Left renal cortex interstitium (tissue), 4 donors: ENCODE measurements at places on chromosomes 12 and 14. TPM values are rescaled to one million over a fixed set of nuclear protein-coding genes. Genes with fewer than 3 reads are reported as not detected.

- no peak for DNase-seq
Measured at GRCh38 chr12:86787419-86787818, 531.2 kb upstream of the MGAT4C start.

GRCh38 chr14:37194698-37195097, 3.0 kb upstream of the MIPOL1 start:
- no peak for DNase-seq

DNA sequence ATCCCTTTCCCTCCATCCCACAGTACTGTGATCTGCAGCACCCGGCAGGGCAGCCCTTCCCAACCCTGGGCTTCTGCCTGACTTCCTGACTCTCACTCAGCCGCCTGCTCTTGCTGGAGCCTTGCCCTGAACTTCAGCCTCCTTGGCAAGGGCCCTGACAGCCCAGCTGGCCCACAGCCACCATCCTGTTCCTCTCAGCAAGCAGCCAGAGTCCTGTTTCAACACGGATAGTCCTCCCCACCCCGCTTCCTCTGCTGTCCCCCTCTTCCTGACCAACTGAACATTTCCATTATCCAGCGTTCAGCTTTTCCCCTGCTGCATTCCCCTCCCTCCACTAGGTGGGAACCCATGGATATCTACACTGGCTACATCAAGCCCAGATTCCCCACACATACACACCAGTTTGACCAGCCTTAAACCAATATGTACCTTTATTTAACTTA, 74.0 kb upstream of the MDM1 start:
- DNase-seq, result no peak

DNA sequence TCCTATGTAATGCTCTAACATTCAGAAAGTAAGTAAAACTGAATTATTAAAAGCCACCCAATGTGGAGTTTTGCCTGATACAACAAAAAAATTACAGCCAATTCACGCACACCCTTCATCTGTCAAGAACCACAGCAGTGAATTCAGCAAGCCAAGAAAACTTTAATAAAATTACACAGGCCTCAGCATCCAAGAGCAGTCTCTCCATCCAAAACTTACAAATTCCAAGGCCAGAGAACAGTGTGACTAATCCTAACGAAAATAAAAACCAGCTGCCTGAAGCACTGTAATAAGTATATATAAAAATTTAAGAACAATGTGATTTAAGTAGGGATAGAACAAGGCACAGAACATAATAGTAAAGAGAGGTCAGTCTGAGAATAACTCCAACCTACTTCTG, 54.2 kb downstream of the SIX6 start:
- DNase-seq, result no peak

GRCh38 chr14:90454041-90455000, 57.5 kb downstream of the CALM1 start:
- peak; percentile 78 for DNase-seq

- no peak for DNase-seq
Measured at GRCh38 chr12:96617178-96617577, 127.8 kb downstream of the CFAP54 start.

DNA sequence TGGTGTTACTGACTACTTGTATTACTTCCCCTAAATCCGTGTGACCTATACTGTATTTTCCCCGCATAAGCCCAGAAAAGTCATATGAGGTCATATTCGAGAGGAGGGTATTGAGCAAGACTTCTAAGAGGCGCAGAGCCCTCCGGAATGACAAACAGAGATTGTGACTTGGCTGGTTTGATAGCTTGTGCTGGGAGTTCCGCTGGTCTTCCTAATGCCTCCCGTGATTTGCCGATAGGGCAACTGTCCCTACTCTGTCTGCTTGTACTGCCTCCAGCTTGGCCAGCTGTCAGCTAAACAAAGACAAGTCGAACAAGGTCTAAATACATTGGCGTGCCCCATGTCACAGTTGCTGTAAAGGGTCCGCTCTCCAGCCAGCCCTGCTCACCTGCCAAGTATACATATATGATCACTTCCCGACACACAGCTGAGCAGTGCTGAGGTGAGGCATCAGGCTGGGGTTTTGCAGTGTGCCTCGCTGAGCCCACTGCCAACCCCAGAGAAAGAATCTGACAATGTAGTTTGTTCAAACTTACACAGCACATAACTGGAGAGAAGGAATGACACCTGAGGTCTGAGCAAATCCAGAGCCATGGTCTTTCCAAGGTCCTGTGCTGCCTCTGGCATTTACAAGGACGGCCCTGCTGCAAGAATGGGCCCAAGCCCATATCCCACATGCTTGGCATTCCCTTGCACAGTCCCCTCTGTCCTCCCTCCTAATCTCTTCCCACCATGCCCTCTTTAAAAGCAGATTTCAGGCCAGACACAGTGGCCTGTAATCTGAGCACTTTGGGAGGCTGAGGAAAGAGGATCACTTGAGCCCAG, 23.7 kb downstream of the LGMN start:
- no peak for DNase-seq

DNA sequence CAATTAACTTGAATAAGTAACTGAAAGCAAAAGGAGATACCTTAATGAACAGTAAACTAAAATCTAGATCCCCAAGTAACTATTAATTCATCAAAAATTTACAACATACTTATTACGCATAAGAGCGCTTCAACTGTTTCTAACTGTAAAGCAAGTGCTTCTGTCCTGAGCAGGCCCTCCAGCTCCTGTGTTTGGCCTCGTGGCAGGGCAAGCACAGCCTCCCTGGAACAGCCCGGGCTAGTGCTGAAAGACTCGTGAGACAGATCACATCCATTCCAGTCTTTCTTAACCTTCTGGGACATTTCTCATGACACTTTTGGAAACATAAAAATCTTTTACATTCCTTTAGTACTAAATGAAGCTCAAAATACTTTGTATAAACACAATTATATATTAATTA, 178.8 kb upstream of the ABCD2 start:
- DNase-seq, result no peak

DNA sequence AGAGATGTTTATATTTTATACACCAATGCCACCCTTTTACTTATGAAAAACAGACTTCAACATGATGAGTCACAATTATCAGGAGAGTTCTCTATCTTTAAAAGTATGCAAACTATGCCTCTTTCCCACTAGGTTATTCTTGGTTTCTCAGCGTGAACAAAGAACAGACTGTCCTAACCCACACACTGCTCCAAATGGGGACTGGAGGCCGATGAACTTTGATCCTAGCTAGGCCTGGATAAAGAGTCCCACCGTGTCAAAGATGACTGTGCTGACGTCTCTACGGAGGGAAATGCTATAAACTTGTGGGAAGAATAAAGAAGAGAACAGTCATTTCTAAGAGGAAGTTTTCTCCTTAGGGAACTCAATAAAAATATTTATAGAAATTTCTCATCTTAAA, 160.1 kb downstream of the EPS8 start:
- DNase-seq, result no peak

DNA sequence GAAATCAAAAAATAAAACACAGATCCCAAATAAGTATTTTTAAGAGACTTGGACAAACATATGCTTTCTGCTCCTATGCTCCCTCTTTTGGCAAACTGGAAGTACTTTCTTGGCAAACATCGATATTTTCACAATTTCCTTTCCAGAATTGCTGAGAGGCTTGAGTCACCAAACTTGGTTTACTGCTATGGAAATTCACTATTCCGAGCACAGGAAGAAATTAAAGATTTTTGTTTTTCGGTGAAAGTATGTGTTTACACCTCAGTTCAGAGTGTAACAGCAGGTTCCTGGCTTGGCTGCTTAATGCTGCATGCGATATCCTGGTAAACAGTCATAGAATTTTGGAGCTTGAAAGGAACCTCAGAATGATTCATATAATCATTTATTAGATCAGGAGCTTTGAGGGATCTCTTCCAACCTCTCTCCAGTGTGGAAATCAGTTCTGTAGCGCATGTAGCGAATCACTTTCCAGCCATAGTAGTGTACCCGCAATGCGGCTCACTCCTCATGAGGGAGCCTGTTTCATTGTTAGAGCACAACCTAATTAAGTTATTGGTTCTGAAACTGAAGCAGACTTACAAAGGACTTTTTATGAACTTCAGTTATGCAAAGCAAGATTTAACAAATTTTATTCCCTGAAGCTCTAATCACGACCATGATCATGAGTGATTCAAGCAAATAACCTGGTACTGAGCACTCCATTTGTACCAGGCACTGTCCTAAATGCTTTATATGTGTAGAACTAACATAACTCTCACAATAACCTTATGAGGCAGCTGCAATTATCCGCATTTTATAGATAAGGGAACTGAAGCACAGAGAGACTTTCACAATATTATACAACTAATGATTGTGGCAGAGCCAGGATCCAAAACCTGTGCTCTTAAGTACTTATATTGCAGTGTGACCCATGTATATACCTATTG, 56.4 kb upstream of the ATP2A2 start:
- DNase-seq, result no peak

DNA sequence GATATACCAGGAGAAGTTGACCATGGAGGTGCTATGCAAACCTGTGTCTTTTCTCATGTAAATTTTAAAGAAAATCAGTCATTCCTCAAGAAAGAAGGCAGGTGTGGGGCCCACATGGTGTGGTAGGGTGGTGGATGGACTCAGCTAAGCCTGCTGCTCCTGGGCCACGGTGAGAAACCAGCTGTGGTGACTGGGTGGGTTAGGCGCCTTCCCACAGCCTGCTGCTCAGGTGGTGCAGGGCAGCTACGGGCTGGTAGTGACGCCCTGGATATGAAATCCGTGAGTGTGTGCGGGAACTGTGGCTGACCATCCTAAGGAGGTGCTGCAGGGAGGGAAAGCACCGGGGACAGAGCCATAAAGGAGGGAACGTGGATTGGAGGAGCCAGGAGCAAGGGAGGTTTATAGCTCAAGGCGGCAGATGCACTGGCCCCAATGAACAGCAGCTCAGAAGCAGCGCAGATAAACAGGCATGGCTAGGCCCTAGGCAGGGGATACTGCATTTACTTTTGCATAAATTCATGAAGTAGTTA, 408.8 kb downstream of the FUT8 start:
- no peak for DNase-seq

GRCh38 chr12:100706033-100706432, 88.5 kb upstream of the ANO4 start:
- no peak for DNase-seq

- no peak for DNase-seq
Measured at GRCh38 chr12:103468837-103469236, 26.9 kb downstream of the C12orf42 start.

DNA sequence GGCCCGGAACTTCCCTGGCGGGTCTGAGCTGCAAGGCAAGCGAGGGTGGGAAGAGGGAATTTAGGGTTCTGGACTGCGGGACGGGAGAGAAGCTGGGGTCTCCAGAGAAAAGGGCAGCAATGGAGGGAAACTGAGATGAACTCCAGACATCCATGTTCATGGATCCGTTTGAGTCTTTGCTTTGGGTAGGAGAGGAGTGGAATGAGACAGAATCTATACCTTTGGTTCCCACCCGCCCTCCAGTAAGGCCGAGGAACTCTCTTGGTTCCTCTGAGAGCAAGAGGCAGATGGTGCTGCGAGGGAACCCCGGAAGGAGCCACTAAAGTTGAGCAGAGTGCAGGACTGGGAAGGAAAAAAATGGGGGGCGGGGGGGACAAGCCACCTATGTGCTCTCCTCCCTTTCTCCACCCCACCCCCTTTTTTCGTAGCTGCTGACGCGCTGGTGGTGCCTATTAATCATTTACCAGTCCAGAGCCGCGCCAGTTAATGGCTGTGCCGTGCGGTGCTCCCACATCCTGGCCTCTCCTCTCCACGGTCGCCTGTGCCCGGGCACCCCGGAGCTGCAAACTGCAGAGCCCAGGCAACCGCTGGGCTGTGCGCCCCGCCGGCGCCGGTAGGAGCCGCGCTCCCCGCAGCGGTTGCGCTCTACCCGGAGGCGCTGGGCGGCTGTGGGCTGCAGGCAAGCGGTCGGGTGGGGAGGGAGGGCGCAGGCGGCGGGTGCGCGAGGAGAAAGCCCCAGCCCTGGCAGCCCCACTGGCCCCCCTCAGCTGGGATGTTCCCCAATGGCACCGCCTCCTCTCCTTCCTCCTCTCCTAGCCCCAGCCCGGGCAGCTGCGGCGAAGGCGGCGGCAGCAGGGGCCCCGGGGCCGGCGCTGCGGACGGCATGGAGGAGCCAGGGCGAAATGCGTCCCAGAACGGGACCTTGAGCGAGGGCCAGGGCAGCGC, 1.2 kb downstream of the SSTR1 start:
- no peak for DNase-seq

GRCh38 chr12:8742501-8742900, 44.7 kb downstream of the RIMKLB start:
- no peak for DNase-seq

- DNase-seq, result no peak
Measured at GRCh38 chr14:74418031-74418430, 8.0 kb downstream of the SYNDIG1L start.

DNA sequence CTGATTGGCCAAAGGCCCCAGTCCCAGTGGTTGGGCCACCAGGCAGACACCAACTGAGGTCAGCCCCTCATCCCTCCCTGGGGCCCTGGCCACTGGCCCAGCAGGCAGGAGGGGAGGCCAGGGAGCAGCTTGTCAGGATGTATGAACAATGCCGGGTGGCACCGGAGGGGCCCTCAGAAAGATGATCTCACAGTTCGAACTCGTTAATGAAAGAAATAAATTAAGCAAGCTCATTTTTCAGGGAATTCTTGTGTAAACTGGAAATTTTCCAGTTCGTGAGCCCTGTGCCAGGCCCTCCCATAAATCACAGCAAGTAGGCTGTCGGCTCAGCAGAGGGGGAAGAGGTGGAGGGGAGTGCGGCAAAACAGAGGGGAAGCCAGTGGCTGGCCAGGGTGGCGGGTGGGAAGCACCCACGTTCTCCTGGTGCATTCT, 177.0 kb upstream of the VASH1 start:
- DNase-seq, result peak; percentile 55

DNA sequence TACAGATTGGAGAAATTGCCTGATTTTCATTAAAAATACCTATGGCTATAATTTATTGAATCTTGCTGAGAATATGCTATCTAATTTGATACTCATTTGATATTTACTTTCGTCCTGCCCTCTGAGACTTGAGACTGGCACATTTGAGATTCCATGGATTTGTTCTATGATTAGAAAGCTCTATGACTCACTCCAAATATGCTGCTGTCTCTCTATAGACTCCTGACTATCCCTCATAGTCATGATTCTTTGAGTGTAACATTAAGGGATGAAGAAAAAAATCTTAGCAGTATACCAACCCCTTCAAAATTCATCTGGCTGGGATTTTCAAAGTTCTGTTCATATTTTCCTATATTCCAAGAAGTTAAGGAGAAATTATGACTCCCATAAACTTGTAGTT, 191.9 kb downstream of the LRIG3 start:
- no peak for DNase-seq

- peak; percentile 31 for DNase-seq
Measured at GRCh38 chr12:2998789-2999264, 39.6 kb downstream of the TEAD4 start.

GRCh38 chr12:6612652-6613014, 5.5 kb upstream of the CHD4 start:
- DNase-seq, result no peak

GRCh38 chr12:96578526-96579125, 89.2 kb downstream of the CFAP54 start:
- peak; percentile 48 for DNase-seq

Gene CACNA1C
- polyA plus RNA-seq, result 13.1 TPM

Gene CBLN3
- 3.0 TPM for polyA plus RNA-seq

Gene L2HGDH
- polyA plus RNA-seq, result 9.1 TPM

Gene CAPZA3
- 0.22 TPM for polyA plus RNA-seq

Gene ANO2
- polyA plus RNA-seq, result 4.3 TPM

Gene GRIN2B
- polyA plus RNA-seq, result 0.62 TPM

Gene APOLD1
- 7.4 TPM for polyA plus RNA-seq

Gene SMAGP
- 18.1 TPM for polyA plus RNA-seq

Gene CHPT1
- 38.5 TPM for polyA plus RNA-seq

Gene ATL1
- 6.8 TPM for polyA plus RNA-seq

Gene PPM1H
- polyA plus RNA-seq, result 26.8 TPM

Gene APOF
- polyA plus RNA-seq, result 0.13 TPM
